ENCODE measurements at places on chromosomes 6 and 20. TPM values are rescaled to one million over a fixed set of nuclear protein-coding genes. Genes with fewer than 3 reads are reported as not detected.

FAM162B gene
- total RNA-seq, result 1.4 TPM

GMPR gene
- total RNA-seq, result 70.1 TPM

FUT9 gene
- total RNA-seq, result not detected

CRIP3 gene
- total RNA-seq, result not detected

MEI4 gene
- 1.4 TPM for total RNA-seq

CRISP3 gene
- not detected for total RNA-seq

CST2 gene
- not detected for total RNA-seq

WFDC5 gene
- not detected for total RNA-seq

ACTR5 gene
- total RNA-seq, result 5.6 TPM

CCN2 gene
- 203 TPM for total RNA-seq

GHRH gene
- total RNA-seq, result 3.6 TPM

SOD2 gene
- total RNA-seq, result 555 TPM

SLC17A2 gene
- total RNA-seq, result not detected

EYA4 gene
- 24.2 TPM for total RNA-seq

PCSK2 gene
- total RNA-seq, result 2.6 TPM

VWA7 gene
- 4.1 TPM for total RNA-seq

SLC4A11 gene
- total RNA-seq, result not detected

IRF4 gene
- total RNA-seq, result 0.15 TPM

TNNC2 gene
- total RNA-seq, result 0.51 TPM

PMEPA1 gene
- 12.5 TPM for total RNA-seq

TCP11 gene
- not detected for total RNA-seq

CALHM6 gene
- total RNA-seq, result 2.3 TPM

SRSF12 gene
- not detected for total RNA-seq

CST5 gene
- total RNA-seq, result not detected

SAYSD1 gene
- total RNA-seq, result 10.3 TPM

ZSCAN12 gene
- total RNA-seq, result 3.4 TPM

CGA gene
- total RNA-seq, result 0.52 TPM

TGM3 gene
- total RNA-seq, result not detected

EYA2 gene
- 2.6 TPM for total RNA-seq

COL21A1 gene
- 89.7 TPM for total RNA-seq

LY6G6F gene
- not detected for total RNA-seq

CCM2L gene
- 8.1 TPM for total RNA-seq

PRELID3B gene
- total RNA-seq, result 34.6 TPM

KIF25 gene
- not detected for total RNA-seq

LY6G6C gene
- 1.3 TPM for total RNA-seq

RGS19 gene
- 7.8 TPM for total RNA-seq

SLC35F1 gene
- 1.3 TPM for total RNA-seq

PRPH2 gene
- 1.1 TPM for total RNA-seq

ALDH8A1 gene
- not detected for total RNA-seq

RBBP8NL gene
- not detected for total RNA-seq

ASIP gene
- total RNA-seq, result not detected

STK35 gene
- total RNA-seq, result 18.8 TPM

FAM83C gene
- not detected for total RNA-seq

RBPJL gene
- total RNA-seq, result not detected

CLPSL2 gene
- total RNA-seq, result not detected

RGS17 gene
- 0.28 TPM for total RNA-seq

CPNE5 gene
- 47.4 TPM for total RNA-seq

GTSF1L gene
- total RNA-seq, result not detected

RAMACL gene
- total RNA-seq, result 0.52 TPM

HLA-DOA gene
- 15.6 TPM for total RNA-seq

REM1 gene
- total RNA-seq, result 3.0 TPM

C6orf15 gene
- not detected for total RNA-seq

PGBD1 gene
- total RNA-seq, result 1.8 TPM

NKX2-4 gene
- total RNA-seq, result not detected

CST3 gene
- total RNA-seq, result 884 TPM

TENT5A gene
- total RNA-seq, result 21.1 TPM

PRR18 gene
- not detected for total RNA-seq

TAP1 gene
- total RNA-seq, result 11.9 TPM

KHDC1L gene
- total RNA-seq, result not detected

PGC gene
- not detected for total RNA-seq

Data from right atrium auricular region (tissue), 2 donors.